Lower leg skin (tissue), 4 donors: ENCODE measurements at places on chromosomes 7 and 10. TPM values are rescaled to one million over a fixed set of nuclear protein-coding genes. Genes with fewer than 3 reads are reported as not detected.

The PTPRE gene
- 19.7 TPM for total RNA-seq

The ABCB4 gene
- total RNA-seq = 0.47 TPM

The ZNF735 gene
- not detected for total RNA-seq

The SKAP2 gene
- total RNA-seq = 13.9 TPM

The ITIH5 gene
- total RNA-seq = 8.5 TPM

The FXYD4 gene
- not detected for total RNA-seq

The CNPY1 gene
- total RNA-seq = not detected

The SPDYE5 gene
- total RNA-seq = not detected

The DPY19L1 gene
- 3.8 TPM for total RNA-seq

The CALCR gene
- not detected for total RNA-seq

The HGF gene
- total RNA-seq = 1.4 TPM

The GATA3 gene
- total RNA-seq = 303 TPM

The SEC31B gene
- 7.0 TPM for total RNA-seq

The FAM241B gene
- 1.6 TPM for total RNA-seq

The ARHGAP22 gene
- total RNA-seq = 0.84 TPM

The OR2A1 gene
- total RNA-seq = not detected

The CDNF gene
- total RNA-seq = 2.3 TPM

The FAM221A gene
- 8.7 TPM for total RNA-seq

The CALD1 gene
- 95.7 TPM for total RNA-seq

The CPVL gene
- 17.5 TPM for total RNA-seq

The CAMK2B gene
- total RNA-seq = 1.4 TPM

The POLR2J2 gene
- total RNA-seq = 1.4 TPM

The TMEM184A gene
- 70.5 TPM for total RNA-seq

The NPC1L1 gene
- total RNA-seq = not detected
